ENCODE measurements at places on chromosomes 12 and 14. TPM values are rescaled to one million over a fixed set of nuclear protein-coding genes. Genes with fewer than 3 reads are reported as not detected.

- no peak overlapping the region for H3K27ac ChIP-seq
- DNase-seq: no peak
- no peaks in the 10 kb centered on the region for H3K36me3 ChIP-seq
- H3K4me3 ChIP-seq: no peak overlapping the region
Measured at GRCh38 chr14:22314183-22314820, 274.7 kb downstream of the DAD1 start.

GRCh38 chr12:86666316-86666715 is 410.1 kb upstream of the MGAT4C start:
- H3K27ac ChIP-seq: no peak overlapping the region
- no peak for DNase-seq
- no peak overlapping the region for H3K4me3 ChIP-seq
- no peaks in the 10 kb centered on the region for H3K27me3 ChIP-seq

DNA sequence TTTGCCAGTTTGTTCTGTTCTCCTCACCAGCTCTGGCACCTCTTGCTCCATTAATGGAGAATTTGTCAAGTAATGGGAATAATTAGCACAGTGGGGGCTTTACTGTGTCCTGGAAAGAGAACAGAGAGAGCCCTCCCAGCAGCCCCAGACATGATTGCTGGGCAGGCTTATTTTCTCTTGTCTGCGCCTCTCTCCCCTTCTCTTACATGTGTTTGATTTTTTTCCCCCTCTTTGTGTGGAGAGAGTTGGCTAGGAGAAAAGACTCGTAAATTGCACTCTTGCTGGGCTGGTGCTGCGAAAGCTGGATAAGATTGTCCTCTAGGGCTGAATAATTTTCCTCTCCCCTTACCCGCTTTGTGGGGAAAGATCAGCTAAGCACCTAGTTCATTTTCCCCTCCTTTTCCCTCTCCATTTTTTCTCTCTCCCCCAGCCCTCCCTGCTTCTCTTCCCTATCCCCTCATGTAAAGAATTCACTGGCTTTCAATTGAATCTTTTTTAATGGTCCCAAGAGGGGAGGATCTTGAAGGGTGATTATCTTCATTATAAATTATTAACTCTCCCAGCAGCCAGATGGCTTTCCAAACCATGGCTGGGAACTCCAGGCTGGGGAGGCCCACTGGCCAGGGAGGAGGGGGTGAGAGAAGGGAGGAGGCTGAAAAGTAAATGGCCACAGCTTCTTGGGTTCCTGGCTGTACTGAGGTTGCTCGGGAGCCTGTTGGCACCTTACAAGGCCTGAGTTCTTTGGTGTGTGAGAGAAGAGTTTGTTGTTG is 62.2 kb downstream of the NRXN3 start:
- H3K27me3 ChIP-seq: no peaks in the 10 kb centered on the region
- no peak for DNase-seq
- no peak overlapping the region for H3K27ac ChIP-seq
- no peaks in the 10 kb centered on the region for H3K36me3 ChIP-seq

DNA sequence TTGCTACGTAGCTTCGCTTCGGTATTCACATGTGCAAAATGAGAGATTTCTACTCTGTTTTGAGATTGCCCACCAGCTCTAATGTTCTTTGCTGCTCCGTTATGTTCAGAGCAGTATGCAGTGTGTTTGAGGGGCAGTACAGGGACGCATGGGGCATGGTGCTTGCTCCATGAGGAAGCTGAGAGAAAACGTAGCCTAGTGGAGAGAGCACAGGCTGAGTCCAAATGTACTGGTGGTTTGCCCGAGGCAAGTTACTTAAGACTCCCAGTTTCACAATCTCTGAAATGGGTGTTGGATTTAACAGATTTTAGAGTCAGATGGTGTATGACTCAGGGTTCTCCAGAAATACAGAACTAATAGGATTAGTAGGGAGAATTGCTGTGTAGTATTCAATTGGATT is 310.5 kb downstream of the ETNK1 start:
- no peaks in the 10 kb centered on the region for H3K4me1 ChIP-seq
- H3K4me3 ChIP-seq: no peak overlapping the region
- DNase-seq: no peak
- no peak overlapping the region for H3K27ac ChIP-seq
- no peaks in the 10 kb centered on the region for H3K27me3 ChIP-seq
- H3K36me3 ChIP-seq: no peaks in the 10 kb centered on the region

DNA sequence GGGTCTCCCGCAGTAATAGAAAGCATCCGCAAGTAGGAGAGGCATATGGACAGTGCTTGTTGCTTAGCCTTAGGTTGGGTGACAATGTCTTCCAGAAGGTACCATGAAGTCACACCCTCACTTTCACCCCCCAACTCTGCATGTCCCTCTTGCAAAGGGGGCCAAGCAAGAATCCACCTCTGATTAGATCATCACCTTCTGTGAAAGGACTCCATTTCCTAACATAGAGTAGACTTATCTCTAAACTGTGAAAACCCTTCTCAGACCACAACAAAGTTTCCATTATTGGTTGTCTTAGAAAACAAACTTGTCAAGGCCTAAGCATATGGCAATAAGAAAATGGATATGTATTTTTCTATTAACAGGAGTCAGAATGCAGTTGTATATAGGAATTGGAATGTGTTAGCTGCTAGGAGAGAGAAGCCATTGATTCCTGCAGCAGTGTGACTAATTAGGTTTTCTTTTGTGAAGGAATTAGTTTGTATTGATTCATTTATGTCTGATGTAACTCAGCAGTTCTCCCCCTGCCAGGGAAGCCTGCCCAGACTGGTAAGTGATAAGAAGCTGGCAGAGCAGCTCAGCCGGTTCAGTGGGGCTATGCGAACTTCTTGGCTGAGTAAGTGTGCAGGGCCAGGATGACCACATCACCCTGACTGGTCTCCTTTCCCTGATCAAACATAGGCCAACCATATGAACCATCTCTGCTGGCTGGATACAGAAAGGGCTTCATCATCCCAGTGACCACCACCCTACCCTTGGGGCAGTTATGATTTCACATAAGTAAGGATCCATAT is 107.3 kb upstream of the CCDC196 start:
- DNase-seq: no peak
- no peaks in the 10 kb centered on the region for H3K27me3 ChIP-seq
- no peak overlapping the region for H3K4me3 ChIP-seq
- no peaks in the 10 kb centered on the region for H3K36me3 ChIP-seq
- H3K27ac ChIP-seq: no peak overlapping the region
- no peaks in the 10 kb centered on the region for H3K4me1 ChIP-seq

- H3K4me1 ChIP-seq: no peaks in the 10 kb centered on the region
- no peaks in the 10 kb centered on the region for H3K36me3 ChIP-seq
- no peak overlapping the region for H3K4me3 ChIP-seq
- no peak overlapping the region for H3K27ac ChIP-seq
Measured at GRCh38 chr14:52397844-52398243, 83.7 kb downstream of the PTGER2 start.

DNA sequence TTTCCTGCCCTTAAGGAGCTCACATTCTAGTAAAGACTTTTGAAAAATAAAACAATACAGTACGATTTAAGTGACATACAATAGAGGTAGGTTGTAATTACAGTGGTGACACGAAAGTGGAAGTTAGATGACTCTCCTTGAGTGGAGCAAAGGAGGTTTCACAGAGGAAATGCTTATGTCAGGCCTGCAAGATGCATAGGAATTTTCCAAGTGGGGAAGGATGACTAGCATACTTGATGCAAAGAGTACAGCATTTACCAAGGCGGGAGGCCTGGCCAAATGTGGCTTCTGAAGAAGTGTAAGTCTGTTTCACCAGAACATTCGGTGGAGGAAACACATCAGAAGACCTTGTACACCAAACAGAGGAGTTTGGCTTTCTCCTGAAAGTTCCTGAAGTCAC is 55.2 kb downstream of the ERO1A start:
- H3K4me1 ChIP-seq: no peaks in the 10 kb centered on the region
- no peak for DNase-seq
- H3K4me3 ChIP-seq: no peak overlapping the region

DNA sequence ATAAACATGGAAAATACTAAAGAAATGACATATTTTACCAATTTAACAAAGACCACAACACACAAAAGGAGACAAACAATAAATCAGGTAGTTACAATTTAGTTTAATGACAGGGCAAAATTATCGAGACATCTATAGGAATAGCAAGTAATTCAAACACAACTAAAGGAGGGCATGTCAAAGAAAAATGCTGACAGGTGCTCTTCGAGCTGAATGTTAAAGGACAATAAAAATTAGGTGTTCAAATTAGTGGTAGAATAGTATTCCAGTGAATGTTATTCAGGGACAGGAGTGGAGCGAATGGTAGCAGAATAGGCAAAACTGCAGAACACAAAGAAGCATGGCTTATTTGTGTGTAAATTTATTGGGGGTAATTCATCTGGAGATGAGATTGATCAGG is 1004.3 kb upstream of the FBXO33 start:
- no peak overlapping the region for H3K27ac ChIP-seq
- no peaks in the 10 kb centered on the region for H3K36me3 ChIP-seq
- DNase-seq: no peak
- no peak overlapping the region for H3K4me3 ChIP-seq
- no peaks in the 10 kb centered on the region for H3K4me1 ChIP-seq

Gene OR10AD1
- not detected for polyA plus RNA-seq

DNA sequence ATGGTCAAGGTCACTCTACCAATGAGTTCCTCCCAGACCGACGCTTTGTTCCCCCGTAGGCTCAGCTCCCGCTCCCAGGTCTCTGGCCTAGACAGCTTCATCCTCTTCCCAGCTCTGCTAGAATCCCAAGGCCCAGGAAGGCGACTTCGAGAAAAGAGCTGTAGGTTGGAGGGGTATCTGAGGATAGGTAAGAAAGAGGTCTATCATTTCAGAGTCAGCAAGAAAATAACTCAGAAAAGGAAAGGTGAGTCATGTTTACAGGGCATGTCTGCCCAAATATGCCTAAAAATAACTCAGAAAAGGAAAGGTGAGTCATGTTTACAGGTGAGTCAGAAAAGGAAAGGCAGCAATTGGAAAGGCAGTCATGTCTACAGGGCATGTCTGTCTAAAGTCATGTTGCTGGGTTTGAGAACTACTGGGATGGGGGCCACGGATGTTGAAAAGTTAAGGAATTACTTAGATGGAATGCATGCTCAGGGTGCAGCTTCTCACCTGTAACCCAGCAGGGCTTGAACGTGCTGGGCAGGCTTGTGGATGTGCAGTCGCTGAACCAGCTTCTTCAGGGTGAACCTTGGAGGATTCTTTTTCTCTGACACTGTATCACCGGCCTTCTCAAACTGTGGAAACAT is 12.2 kb downstream of the TEP1 start:
- H3K27me3 ChIP-seq: no peaks in the 10 kb centered on the region
- H3K4me3 ChIP-seq: no peak overlapping the region
- DNase-seq: no peak
- no peak overlapping the region for H3K27ac ChIP-seq
- H3K36me3 ChIP-seq: peaks cover 100% of the 10 kb centered on the region

DNA sequence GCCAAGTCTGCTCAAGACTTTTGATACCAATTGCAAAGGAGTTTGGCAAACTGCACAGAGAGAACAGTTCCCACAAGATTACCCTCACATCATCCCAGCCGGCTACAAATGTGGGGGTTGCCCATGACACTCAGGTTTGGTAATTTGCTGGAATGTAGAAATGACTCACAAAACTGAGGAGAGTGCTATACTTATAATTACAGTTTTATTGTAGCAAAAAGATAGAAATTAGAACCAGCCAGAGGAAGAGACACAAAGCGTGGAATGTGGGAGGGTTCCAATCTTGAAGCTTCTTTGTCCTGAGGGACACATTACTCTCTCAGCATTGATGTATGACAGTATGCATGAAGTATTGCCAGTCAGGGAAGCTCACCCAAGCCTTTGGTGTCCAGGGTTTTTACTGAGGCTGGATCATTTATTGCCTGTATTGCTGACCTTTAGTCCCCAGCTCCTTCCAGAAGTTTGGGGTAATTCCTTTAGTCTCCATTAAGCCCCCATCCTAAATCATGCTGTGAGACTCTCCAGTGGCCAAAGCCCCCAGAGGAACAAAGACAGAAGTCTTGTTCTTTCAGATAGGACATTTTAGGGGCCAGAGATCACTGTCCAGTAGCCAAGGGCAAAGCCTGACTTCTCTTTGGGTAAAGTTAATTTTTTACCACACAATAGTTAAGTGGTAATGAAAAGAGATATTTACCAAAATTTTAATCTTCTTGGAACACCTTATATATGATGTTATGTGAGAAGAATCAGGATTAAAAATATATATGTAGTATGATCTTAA is 9.9 kb downstream of the TBK1 start:
- no peak overlapping the region for H3K4me3 ChIP-seq
- no peak for DNase-seq
- no peak overlapping the region for H3K27ac ChIP-seq
- peaks cover 6% of the 10 kb centered on the region for H3K36me3 ChIP-seq
- H3K27me3 ChIP-seq: no peaks in the 10 kb centered on the region
